Posterior cingulate gyrus (tissue), 11 donors: ENCODE measurements at places on chromosomes 7 and 10.

GRCh38 chr10:99676895-99677294, 17.6 kb downstream of the ENTPD7 start:
- DNase-seq = no peak

GRCh38 chr7:80677629-80678028, 39.2 kb downstream of the CD36 start:
- no peak for DNase-seq

DNA sequence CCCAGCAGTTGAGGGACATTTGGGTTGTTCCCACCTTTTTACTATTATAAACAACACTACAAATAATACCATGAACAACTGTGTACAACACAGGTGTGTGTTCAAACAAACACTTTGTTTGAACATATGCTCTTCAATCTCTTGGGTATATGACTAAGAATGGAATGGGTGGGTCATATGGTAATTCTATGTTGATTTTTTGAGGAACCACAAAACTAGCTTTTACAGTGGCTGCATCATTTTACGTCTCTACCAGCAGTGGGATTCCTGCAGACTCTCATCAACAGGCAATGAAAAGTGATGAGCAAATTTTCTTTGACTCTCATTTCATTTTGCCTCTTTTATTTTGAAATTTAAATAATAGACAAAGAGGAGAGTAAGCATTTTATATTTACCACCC, 116.9 kb upstream of the KLF14 start:
- no peak for DNase-seq

DNA sequence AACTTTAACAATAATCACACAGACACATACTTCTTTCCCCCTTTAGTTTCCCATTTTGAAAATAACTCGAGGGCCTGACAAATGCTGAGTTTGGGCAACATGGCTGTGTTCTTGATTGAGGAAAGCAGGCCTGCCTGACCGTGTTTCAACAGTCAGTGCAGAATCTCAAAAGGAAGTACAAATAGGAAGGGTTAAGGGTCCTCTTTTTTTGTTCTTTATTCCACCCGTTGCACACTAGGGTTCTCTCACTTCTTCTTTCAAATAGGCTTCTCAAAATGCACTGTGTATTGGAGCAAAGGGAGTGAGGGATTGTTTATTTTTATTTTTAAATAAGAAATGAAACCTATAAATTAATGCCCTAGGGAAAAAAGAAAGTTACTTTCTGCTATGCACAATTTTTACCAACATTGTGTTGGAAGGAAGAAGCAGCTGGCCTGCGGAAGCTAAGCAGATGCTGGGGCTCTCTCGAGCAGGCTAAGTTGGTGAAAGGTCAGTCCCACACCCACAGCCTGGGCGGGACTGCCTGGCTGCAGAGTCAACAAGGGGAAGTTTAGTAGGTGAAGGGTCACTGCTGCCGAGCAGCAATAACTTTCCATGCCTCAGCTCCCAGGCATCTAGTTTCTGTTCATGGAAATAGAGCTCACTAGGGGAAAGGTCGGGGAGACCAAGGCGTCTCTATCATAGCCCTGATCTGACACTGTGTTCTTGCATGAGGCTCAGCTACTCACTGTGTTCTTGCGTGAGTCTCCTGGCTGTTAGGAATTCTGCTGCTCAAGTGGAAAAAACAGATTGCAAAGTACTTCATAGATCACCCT, 12.2 kb upstream of the PDK4 start:
- DNase-seq = peak; percentile 93

GRCh38 chr7:116984917-116985316, 31.6 kb downstream of the ST7 start:
- no peak for DNase-seq

GRCh38 chr7:15816835-15817426, 130.4 kb upstream of the MEOX2 start:
- DNase-seq = no peak

DNA sequence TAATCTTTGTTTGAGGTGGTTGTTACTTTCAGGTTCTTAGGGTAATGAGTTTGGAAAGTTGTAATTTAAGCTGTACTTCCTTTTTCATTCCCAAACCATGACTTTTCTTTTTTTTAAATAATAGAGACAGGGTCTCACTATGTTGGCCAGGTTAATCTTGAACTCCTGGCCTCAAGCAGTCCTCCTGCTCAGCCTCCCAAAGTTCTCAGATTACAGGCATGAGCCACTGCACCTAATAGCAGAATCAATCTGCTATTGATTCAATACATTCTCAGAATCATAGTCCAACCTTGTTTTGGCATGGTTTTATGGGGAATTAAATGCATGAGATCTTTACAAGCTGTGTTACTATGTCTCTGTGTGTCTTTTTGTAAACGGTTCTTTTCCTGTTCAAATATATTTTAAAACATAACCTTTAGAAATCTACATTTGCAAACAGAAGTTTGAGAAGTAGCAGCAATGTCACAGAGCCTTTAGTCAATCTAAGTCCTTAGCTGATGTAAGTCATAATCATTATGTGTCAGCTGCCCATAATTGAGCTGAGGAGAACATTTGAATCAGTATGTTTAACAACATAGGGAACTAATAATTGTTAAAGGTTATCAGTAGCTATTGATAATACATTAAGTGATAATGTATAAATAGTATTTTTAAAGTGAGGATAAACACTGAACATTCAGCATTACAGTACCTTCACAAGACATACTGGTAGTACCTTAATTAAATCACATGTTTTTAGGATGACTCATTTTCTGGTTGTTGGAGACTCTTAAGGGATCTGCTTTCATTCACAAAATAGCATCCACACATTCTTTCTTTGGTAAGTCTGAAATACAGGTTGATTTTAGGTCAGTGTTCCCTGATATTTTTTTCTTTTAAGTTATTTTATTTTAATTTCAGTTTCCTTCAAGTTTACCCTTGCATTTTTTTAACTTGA, 8.8 kb downstream of the INPP5F start:
- no peak for DNase-seq

- DNase-seq = peak; percentile 64
Observed at GRCh38 chr7:149147752-149148653, 750 bp downstream of the ZNF398 start.

- DNase-seq = no peak
Observed at GRCh38 chr7:15743926-15744480, 57.5 kb upstream of the MEOX2 start.

- DNase-seq = no peak
Observed at GRCh38 chr10:93947524-93947923, 46.2 kb upstream of the PLCE1 start.

GRCh38 chr7:36037121-36037662, 115.9 kb upstream of the EEPD1 start:
- DNase-seq = peak; percentile 89

GRCh38 chr7:55400191-55400590, 35.1 kb downstream of the LANCL2 start:
- no peak for DNase-seq

DNA sequence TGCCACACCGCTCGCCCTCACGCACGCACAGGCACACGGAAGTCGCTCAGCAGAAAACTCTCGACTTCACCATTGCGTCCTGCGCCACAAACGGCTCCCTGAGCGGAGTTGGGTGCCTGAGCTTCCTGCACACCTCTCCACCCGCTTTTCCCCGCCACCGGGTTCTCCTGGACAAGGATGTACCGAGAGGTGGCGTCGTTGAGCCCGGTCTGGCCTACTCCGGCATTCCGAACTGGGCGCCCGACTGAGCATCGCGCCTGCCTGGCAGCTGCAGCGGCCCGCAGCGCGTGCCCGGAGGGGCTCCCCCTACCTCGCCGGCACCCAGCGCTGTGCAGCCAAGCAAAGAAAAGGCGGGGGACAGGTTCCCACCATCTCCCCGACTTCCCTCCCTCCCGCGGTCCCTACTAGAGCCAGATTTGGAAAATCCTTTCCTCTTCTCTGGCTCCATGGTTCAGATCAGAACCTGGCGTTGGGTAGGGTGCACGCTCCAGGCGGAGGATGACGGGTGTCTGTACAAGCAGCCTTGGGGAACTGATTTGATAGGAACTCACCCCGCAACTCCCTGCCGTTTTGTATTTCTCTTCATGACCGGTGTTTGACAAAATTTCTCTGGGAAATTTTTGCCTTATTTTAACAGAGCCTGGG, 1.7 kb downstream of the SORCS3 start:
- DNase-seq = peak; percentile 77

DNA sequence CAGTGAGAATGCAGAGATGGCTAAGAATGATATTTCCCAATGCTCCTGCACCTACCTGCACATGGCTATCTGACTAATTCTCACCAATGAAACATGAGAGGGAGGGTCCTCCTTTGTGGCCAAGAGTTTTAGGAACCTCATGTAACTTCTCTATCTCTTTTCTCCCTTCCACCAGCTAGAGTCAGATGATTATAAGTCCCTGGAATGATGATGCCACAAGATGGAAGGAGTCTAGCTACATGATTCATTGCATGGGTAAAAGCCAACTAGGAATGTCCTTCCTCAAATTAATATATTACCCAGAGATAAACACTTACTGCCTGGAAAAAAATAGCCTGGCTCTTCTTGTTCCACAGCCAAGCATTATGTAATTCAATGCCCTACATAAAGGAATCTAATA, 55.1 kb upstream of the AASS start:
- no peak for DNase-seq

GRCh38 chr7:89887489-89887888, 266.8 kb upstream of the STEAP1 start:
- DNase-seq = no peak

GRCh38 chr10:113278221-113278620, 274.6 kb upstream of the HABP2 start:
- no peak for DNase-seq

GRCh38 chr10:100872034-100872791, 40.5 kb upstream of the SLF2 start:
- peak; percentile 37 for DNase-seq

GRCh38 chr10:69453795-69454194, 2.5 kb downstream of the TSPAN15 start:
- no peak for DNase-seq

GRCh38 chr10:6803427-6803783, 223.3 kb upstream of the PRKCQ start:
- no peak for DNase-seq

GRCh38 chr7:82481499-82482097, 38.0 kb upstream of the CACNA2D1 start:
- no peak for DNase-seq

GRCh38 chr10:129968853-129969183, 4.7 kb upstream of the EBF3 start:
- no peak for DNase-seq

DNA sequence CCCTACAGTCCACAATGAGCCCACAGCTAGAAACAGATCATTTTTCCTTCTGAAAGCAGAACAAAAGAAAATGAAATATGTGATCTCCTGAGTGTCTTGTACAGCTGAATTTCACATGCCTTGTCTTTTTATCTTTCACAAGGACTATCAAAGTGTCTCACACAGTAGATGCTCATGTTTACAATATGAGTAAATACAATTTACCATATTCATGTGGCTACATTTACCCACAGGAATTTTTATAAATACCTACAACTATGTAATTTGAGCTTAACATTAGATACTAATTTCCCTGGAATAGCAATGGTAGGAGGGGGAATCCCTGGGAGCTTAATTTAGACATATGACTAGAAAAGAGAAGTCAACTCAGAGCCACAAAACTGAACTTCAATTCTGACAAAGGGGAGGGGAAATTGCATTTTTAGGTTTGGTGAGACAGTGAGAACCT, 186.2 kb downstream of the MACC1 start:
- DNase-seq = no peak

DNA sequence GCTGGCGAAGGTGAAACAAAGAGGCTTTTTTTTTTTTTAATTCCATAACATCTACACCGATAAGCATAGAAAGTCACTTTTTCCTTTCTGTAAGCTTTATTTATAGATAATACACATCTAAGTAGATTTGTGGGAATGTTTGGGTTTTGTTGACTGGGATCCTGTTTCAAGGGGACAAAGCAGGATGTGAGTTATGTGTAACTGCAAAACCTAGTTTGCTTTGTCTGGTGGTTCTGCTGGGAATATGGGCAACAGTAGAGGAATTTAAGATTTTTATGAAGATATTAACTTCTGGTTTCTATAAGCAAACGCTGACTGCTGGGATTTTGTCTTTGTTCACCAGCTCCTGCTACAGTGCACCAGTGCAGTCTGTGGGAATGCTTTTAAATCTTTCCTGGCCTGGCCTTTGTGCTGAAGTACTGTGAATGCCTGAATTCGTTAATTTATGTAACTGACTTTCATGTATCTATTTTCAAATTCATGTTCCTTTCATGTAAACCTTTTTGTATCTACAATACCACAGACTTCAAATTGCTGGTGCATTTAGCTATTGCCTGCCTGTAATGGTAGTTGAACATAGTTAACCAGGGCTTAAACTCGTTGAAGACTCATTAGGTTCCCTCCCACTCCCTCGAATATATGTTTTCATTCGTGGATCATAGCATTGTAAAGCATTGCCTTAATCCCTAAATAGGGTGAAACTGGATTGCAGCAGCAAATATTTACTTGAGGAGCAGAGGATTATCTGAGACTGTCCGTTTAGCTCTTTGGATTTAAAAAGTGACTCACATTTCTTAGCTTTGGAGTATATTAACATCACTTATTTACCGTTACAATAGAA, 1.5 kb downstream of the KLHL7 start:
- DNase-seq = no peak

DNA sequence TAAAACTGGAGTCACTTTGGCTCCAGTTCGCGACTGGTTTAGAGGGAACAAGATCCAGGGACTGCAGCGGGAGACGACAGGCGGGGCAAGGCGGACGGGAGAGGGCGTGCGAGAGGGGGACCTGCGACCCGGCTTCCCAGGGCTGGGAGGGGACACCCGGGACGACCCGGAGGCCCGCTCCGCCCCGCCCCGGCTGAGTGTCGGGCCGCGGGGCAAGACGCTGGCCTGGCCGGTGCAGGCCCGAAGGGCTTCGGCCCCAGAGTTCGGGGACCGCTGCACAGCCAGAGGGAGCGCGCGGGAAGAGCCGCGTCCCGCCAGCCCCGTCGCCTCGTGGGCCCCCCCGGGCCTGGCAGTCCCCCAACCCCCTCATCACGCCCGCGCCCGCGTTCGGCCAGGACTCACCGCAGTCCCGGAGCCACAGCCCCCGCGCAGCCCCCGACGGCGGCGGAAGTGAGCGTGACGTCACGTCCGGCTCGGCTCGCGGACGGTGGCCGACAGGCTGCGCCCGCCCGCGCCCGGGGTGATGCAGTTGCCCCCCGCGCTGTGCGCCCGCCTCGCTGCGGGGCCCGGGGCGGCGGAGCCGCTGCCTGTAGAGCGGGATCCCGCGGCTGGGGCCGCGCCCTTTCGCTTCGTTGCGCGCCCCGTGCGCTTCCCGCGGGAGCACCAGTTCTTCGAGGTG, at the start of the genes TUBGCP2 and ZNF511:
Gene TUBGCP2 (minus strand): TSS at position 452 of the 679 bp plus-strand sequence. CDS start 5,931 bp downstream, outside the sequence.
Gene ZNF511 (plus strand): TSS at position 494 of the 679 bp plus-strand sequence. CDS start 30 bp downstream, at position 524.
- peak; percentile 80 for DNase-seq

- DNase-seq = no peak
Observed at GRCh38 chr10:71725998-71726579, 6.5 kb upstream of the C10orf105 start.

GRCh38 chr7:17402628-17403278, 104.3 kb downstream of the AHR start:
- DNase-seq = no peak

- DNase-seq = peak; percentile 65
Observed at GRCh38 chr10:44950326-44951225, 9.0 kb upstream of the RASSF4 start.

- DNase-seq = no peak
Observed at GRCh38 chr7:30214651-30215137, 69.7 kb upstream of the ZNRF2 start.
